ENCODE measurements at places on chromosomes 12 and 14. TPM values are rescaled to one million over a fixed set of nuclear protein-coding genes. Genes with fewer than 3 reads are reported as not detected.

DNA sequence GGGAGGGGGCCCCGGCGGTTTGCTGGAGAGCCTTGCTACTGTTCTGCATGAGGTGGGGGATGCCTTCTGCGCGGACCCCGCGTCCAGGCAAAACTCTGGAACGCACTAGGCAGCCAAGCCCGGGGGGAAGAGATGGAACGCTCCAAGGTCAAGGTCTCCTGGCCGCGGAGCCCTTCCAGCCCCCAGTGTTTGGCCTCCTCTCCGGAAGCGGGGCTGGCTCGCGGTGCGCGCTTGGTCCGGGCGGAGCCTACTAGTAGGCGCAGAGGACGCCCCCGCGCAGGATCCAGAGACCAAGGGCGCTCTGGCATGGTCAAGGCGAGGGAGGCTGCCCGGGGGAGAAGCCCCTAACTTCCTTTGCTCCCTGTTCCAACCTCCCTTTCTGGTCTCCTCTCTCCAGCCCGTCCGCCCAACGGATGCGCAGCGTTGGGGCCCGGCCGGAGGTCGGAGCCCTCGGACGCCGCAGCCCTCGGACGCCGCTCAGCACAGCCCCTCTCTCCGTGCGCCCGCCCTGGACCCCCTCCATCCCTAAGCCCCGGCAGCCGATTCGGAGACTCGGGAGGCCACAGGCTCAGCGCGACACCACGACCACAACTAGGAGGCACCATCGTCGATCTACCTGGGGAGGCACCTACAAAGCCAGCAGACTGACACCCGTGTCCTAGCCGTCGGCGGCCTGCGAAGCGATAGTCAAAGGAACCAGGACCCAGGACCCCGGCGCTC is 669 bp upstream of the KCNK13 start:
- peak overlapping the region; percentile 73 for H3K4me3 ChIP-seq
- peaks cover 28% of the 10 kb centered on the region for H3K4me1 ChIP-seq
- no peaks in the 10 kb centered on the region for H3K36me3 ChIP-seq
- no peak overlapping the region for H3K27ac ChIP-seq
- peak; percentile 47 for DNase-seq

The FGF23 gene
- total RNA-seq = 0.24 TPM

DNA sequence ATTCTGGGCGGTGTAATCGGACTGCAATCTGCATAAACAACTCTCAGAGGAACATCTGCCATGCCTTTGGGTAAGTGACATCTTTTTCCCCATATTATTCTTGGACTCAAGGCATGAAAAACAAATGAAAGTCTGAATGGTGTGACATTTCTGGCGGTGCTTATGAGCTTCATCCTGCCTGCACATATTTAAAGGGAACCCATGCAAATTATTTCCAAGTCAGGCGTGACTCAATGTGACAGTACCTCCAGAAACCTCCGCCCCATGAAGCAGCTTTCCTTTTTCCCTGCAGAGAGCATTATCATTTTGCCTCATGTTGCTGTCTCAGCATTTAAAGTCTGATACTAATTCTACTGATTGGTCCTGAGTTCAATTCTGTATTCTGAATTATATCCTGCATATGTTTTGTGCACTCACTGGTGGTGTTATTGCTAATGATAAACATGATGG is 585.4 kb downstream of the SNAPC1 start:
- H3K36me3 ChIP-seq = peaks cover 7% of the 10 kb centered on the region
- H3K4me1 ChIP-seq = no peaks in the 10 kb centered on the region
- H3K4me3 ChIP-seq = no peak overlapping the region

The KRT82 gene
- not detected for total RNA-seq

The GPRC5A gene
- total RNA-seq = 1.3 TPM

DNA sequence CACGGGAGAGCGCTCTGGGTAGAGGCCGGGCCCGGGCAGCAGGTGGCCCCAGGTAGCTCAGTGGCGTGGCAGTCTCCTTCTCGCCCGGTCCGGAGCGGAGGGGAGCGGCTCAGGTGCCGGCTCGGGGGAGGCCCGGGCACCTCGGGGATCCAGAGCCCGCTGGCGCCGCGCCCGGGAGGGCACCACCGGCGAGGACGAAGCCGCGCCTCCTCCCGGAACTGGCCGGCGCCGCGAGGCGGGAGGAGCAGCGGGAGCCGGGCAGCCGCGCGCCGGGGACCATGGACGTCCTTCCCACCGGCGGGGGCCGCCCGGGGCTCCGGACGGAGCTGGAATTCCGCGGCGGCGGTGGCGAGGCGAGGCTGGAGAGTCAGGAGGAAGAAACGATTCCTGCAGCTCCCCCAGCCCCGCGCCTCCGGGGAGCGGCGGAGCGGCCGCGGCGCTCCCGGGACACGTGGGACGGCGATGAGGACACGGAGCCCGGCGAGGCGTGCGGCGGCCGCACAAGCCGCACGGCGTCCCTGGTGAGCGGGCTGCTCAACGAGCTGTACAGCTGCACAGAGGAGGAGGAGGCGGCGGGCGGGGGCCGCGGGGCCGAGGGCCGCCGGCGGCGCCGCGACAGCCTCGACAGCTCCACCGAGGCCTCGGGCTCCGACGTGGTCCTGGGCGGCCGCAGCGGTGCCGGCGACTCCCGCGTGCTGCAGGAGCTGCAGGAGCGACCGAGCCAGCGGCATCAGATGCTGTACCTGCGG is 21.5 kb upstream of the GNS start:
- no peak overlapping the region for H3K27ac ChIP-seq
- H3K4me3 ChIP-seq = peak overlapping the region; percentile 86

- no peak overlapping the region for H3K27ac ChIP-seq
- H3K27me3 ChIP-seq = no peaks in the 10 kb centered on the region
- peaks cover 9% of the 10 kb centered on the region for H3K4me1 ChIP-seq
- no peak for DNase-seq
- no peak overlapping the region for H3K4me3 ChIP-seq
Observed at GRCh38 chr12:91142221-91142631, 30.9 kb upstream of the LUM start.

The LALBA gene
- not detected for total RNA-seq

The ACOT6 gene
- total RNA-seq = 0.13 TPM

The FIGNL2 gene
- total RNA-seq = 9.9 TPM

DNA sequence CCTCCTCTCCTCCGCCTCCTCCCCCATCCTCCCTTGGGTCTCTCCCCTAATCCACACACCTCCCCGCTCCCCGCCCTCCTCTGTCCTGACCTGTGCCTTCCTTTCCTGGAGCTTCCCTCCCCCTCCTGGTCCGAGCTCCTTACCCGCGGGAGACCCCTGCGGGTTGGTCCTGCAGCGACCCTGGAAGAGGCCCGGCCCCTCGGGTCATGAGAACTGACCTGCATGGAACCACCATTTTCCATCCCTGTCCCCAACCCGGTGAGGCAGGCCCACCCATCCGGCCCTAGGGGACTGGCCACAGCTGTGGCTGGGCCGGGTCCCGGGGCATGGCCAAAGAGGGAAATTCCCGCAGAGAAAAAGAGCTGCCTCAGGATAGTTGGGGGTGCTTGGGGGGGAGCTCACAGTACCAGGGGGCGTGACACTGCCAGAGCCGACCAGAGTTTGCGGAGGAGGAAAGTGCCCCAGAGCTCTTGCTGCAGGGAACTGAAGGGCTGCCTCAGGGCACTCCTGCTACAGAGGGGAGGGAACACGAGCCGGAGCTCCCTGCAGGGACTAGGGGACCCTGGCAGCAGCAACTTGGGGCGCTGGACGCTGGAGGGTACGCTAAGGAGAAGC is 613 bp downstream of the ARHGEF40 start:
- H3K36me3 ChIP-seq = peaks cover 21% of the 10 kb centered on the region
- H3K27me3 ChIP-seq = peaks cover 4% of the 10 kb centered on the region
- peak overlapping the region; percentile 89 for H3K4me3 ChIP-seq
- peak overlapping the region; percentile 80 for H3K27ac ChIP-seq
- peak; percentile 73 for DNase-seq
